ENCODE measurements at places on chromosomes 4 and X.

GRCh38 chr4:4412641-4413372 lies 25.9 kb downstream of the NSG1 start:
- no peak for DNase-seq

DNA sequence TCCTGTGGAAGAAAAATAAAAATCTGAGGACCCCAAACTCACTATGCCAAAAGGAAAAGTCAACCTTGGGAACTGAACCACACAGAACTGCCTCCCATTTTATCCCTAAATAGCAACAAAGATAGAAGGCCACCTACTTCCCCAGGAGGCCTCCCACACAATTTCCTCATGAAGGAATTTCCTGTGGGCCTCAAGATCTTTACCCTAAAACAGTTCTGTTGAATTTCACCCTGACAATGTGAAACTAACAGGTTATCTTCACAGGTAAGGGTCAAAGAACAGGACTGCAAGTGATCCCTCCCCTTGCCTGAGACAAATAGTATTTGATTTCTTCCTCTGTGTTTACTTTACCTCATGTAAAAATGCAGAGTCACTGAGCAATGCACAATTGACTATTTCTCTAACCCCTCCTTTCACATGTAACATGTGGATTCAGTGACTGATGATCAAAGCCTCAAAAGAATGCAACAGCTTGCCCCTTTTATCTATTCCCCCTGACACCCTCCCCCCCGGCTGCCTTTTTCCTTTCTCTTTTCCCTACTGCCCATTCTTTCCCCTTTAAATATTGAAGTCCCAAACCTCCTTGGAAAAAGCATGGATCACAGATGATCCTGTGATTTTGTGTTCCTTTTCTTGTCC lies 33.3 kb downstream of the MEPE start:
- DNase-seq: peak; percentile 27

- no peak for DNase-seq
Observed at GRCh38 chrX:151624677-151625076, 61.2 kb downstream of the PASD1 start.

GRCh38 chrX:12984603-12985319 lies 9.9 kb downstream of the TMSB4X start:
- peak; percentile 61 for DNase-seq

DNA sequence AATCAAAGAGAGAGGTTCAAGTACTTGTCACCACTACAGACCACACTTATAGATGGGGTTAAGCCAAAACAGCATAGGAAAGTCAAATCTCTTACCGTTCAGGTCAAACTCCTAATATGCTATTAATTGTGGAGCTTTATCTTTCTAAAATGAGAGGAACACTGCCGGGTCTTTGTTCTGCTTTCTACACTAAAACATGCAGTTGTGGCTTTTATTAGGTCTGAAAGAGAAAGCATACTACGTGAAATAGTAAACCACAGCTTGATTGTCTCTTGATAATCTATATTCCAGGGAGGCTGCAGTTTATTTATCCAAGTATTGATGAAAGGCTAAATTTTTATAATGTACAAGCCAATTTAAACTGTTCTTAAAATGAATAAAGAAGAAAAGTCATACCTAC lies 12.3 kb upstream of the INPP4B start:
- DNase-seq: no peak

DNA sequence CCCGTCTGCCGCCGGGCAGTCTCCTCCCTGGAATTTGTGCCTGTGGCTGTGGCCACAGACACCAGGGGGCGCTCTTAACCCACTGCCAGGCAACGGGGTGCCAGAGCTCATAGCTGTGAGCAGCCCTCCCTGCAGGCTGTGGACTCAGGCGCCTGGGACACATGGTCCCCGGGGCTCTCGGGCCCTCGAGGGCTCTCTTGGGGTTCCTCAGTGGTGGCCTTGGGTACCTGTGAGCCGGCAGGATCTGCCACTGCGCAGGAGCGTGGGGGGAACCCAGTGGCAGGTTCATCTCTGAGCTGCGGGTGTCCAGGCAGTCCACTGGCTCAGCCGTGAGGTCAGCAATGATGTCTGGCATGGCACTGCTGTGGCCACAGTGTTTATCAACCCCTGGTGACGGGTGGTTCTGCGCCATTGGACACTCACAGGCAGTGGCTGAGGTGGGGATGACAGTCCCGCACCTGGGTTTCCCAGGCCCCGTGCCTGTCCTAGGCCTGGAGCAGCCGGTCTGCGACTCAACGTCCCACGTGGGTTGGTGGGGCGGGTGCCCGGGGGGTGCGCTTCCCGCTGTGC lies 37.2 kb downstream of the PCGF3 start:
- peak; percentile 66 for DNase-seq

DNA sequence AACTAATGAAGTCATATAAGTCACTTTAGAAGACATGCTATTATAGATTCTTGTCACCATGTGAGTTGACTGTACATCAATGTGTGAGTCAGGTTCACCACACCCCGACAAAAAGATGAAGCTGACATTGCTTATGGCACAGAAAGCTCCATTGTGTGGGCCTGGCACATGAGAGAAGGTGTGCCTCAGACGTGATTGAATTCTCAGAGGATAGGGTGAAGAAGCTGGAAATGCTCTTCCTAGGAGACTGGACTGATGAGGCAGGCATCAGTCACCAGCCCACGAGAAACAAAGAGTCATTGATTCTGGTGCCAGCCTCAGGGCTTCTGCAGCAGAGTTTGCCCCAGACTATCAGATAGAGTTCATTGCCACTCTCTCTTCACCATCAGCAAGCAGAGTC lies 35.9 kb upstream of the LRAT start:
- no peak for DNase-seq

- DNase-seq: no peak
Observed at GRCh38 chrX:150035531-150035930, 97.2 kb upstream of the EOLA2 start.

GRCh38 chr4:32462944-32463343 lies 1742.8 kb downstream of the PCDH7 start:
- peak; percentile 55 for DNase-seq

DNA sequence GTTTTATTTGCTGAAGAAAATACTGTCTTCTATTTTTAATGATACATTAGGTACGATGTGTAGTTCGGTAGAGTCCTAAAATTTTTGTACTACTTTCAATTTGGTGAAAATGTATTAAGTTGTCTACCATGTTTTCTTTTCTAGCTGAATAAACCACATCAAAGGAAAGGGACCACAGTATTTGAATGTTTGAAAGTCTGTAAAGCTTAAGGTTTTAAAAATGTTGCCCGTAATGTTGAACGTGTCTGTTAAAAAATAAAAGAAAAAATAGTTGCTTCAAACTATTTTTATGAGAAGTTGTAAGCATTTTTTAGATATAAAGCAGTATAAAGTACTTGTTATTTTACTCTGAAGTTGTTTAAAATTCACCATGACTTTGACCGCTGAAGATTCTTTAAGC lies 3.2 kb downstream of the CDKN2AIP start:
- DNase-seq: no peak

GRCh38 chrX:46572340-46572936 lies 1.1 kb upstream of the CHST7 start:
- no peak for DNase-seq
